Ovary (tissue), 10 donors: ENCODE measurements at places on chromosomes 2 and 18.

DNA sequence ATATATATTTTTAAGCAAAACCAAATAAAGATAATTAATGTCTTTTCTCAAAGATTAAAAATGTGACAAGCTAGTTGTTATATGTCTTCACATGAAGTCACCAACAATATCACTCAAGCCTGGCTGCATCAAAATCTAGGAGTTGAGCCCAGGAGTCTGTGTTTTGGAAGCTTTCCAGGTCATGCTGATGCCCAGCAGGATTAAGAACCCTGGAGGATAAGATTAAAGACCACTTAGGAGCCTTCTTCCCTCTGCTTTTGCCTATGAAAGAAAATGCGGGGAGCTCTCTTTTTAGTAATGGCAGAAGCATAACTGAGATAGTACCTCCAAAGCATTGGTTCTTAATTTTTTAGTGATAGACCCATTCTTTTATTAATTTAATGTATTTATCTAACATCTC is 157.4 kb downstream of the ASXL3 start:
- no peak for DNase-seq

DNA sequence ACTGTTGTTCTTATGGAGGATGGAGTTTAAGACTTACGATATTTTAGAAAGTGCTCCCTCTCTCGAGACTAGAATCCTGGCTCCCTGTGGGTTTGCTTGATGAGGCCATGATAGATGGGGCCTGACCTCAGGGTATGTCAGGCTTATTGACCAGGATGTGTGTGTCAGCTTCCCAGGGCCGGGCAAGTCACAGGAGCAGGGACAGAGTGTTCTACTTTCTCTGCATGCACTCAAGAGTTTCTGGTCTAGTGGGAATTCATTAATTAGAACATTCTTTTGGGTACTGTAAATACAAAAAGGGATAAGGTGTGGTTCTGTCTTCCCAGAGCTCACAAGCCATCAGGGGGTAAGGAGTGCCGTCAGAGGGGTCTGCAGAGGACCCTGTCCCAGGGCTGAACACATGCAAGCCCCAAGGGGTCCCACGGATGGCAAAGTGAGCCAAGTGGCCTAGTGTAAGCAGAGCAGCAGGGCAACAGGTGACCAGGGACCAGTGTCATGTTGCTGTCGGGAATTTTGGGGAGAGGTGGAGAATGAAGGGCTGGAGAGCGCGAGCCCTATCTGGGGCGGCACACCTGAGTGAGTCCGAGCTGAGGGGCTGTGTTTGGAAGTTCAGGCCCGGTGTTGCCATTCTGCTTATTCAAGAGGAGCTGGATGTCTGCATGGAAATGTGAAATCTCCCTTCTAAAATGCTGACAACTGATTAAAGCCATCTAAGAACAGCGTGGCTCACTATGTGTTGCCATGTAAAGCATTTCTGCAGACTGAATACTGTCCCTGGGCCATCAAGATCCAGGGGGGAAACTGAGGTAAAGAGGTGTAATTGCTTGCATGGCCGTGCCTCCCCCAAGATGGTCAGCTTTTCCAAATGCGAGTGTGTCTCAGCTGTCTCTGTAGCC is 91.4 kb downstream of the TGFA start:
- DNase-seq, result no peak

DNA sequence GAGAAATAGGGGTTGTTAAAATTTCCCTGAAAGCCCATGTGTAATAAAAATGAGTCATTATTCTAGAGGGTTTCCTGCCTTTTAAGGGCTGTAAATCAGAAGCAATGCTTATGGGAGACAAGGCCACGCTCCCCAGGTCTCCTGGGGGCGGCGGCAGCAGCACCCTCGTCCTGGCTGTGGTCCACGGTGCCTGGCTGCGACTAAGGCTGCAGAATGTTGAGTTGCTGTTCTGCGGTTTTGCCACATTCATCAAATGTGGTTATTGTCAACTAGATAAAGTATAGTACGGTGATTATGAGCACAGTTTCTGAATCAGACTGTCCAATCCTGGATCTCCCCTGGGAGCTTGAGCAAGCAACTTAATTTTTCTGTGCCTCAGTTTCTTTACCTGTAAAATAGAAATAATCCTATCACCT is 11.9 kb upstream of the AGFG1 start:
- no peak for DNase-seq

DNA sequence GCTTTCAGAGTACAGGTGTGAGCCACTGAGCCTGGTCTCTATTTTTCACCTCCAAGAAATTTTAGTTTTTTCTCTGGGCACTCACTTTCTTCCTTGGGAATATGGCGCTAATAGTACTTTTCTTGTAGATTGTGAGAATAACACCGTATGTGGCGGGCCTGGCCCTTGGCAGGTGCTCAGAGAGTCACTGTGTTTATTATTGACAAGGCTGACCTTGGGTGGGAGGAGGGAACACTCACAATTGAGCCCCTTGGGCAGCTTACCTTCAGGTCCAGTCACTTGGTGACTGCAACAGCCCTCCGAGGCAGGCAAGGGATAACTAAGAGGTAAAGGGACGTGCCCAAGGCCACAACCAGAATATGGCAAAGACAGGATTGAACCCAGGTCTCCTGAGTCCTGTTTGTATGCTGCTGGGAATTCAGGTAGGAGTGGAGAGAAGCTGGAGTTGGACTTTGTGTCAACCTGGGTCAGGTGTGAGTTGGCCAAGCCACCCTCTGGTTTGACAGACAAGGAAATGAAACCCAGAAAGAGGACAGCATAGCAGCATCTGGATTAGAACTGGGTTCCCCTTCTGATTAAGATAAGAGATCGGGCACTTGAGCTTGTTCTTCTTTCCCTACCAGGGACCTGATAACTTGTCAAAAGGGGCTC is 2.8 kb upstream of the STK25 start:
- no peak for DNase-seq

DNA sequence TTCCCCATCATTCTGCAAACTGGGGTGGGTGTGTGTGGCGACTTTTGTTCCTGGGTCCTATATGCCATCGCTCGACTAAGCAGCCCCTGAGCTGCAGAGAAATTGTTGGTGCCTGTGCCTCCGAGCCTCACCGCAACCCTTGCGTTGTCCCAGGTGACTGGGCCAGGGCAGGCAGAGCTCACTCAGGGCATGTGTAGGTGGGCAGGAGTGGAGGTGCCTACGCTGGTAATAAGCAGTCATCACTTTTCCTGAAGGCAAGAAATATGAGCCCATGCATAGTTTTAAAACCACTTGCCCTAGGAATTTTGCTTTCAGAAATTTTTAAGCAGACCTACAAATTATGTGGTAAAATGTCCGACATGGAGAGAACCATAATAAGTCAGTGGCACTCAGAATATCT is 197.8 kb downstream of the SMAD7 start:
- no peak for DNase-seq
